ENCODE measurements at places on chromosomes 5 and 9. TPM values are rescaled to one million over a fixed set of nuclear protein-coding genes. Genes with fewer than 3 reads are reported as not detected.

Gene FTMT
- not detected for total RNA-seq

Gene C9orf152
- not detected for total RNA-seq

Gene IER5L
- 11.7 TPM for total RNA-seq

Gene SKP2
- 63.0 TPM for total RNA-seq

Gene IL5
- 7.0 TPM for total RNA-seq

Gene TXN
- total RNA-seq: 463 TPM

Gene ACOT12
- total RNA-seq: not detected

Gene OR13C3
- not detected for total RNA-seq

Gene IRX2
- total RNA-seq: not detected

Gene PFN3
- not detected for total RNA-seq

Gene ADRB2
- total RNA-seq: 0.37 TPM

Gene MARCOL
- total RNA-seq: not detected

Gene RC3H2
- total RNA-seq: 39.7 TPM

Gene NME5
- not detected for total RNA-seq

Gene ST8SIA4
- 61.3 TPM for total RNA-seq

Gene NAIP
- total RNA-seq: 7.2 TPM

Gene PIP5KL1
- 0.90 TPM for total RNA-seq

Gene C9
- not detected for total RNA-seq

Gene RASGEF1C
- total RNA-seq: not detected

Gene HK3
- 0.21 TPM for total RNA-seq

Gene SLC46A2
- total RNA-seq: not detected

Gene MYMK
- not detected for total RNA-seq

Gene ADCY2
- total RNA-seq: not detected
